ENCODE measurements at places on chromosomes 11 and 22.

GRCh38 chr22:30413745-30414524 lies 11.6 kb upstream of the MTFP1 start:
- no peak for DNase-seq

DNA sequence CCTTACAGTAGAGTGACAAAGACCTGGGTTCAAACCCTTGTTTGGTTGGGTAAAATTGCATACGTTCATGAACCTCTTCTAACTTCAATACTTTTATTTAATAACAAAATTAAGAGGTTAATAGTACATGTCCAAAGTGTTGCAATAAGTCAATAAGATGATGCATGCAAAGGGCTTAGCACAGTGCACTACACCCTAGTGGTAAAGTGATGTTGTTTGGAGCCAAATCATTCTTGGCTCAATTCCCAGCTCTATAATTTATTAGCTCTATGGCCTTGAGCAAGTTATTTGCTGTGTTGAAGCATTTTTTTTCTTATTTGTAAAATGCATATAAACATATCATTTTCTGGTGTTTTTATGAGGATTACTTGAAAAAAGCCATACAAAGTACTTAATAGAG lies 945.3 kb downstream of the LRRC4C start:
- no peak for DNase-seq

GRCh38 chr11:72529068-72529467 lies 94.7 kb upstream of the CLPB start:
- no peak for DNase-seq

- DNase-seq, result no peak
Measured at GRCh38 chr11:94747601-94748041, 20.5 kb upstream of the AMOTL1 start.

- DNase-seq, result peak; percentile 51
Measured at GRCh38 chr22:31230871-31231621, 18.9 kb downstream of the LIMK2 start.

DNA sequence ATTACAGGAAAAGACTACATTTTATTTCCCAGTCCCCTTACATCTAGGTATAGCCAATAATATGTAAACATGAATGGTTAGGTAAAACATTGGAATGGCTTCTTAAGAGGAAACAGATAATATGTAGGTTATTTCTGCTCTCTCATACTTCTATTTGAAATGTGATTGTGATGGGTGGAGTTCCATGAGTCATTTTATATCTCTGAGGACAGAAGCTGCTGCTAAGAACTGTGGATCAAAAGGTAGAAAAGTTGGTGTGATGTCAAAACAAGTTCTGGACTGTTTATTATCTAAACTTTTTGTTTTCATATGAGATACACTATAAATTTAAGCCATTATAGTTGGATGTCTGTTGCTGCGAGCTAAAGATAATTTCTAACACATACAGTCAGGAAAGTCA lies 799.4 kb upstream of the TENM4 start:
- DNase-seq, result no peak

DNA sequence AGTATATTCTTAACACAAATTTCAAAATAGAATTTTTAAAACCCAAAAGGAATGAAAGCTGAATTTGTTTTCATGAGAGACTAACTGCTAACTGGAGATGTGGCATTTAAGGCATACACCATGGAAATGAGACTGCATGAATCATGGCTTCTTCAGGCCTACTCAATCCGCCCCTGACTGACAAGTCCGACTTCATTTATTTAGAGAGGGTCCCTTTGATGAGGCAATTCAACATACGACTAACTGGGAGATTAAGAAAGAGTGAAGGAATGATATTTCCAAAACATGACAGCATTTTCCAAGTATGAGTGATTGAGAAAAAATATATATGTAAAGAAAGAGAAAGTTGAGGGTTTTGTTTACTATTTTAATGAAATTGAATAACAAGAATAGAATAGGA lies 720.1 kb downstream of the DLG2 start:
- DNase-seq, result no peak

DNA sequence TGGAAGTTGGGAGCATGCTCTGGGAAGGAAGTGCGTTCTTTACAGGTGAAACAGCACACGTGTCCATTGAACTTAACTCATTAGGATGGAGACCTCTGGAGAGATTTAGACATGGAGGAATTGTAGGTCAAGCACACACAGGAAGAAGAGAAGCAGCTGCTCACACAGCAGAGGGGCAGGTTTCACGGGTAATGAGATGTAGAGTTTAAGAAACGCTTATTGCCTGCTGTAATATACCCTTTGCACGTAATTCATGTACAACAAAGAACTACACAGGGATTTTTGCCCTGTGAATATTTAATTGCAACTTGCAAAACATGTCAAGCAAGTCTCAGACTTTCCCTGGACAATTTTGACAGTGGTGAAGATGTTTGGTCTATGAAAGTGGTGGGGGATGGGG lies 508.0 kb downstream of the OPCML start:
- no peak for DNase-seq

DNA sequence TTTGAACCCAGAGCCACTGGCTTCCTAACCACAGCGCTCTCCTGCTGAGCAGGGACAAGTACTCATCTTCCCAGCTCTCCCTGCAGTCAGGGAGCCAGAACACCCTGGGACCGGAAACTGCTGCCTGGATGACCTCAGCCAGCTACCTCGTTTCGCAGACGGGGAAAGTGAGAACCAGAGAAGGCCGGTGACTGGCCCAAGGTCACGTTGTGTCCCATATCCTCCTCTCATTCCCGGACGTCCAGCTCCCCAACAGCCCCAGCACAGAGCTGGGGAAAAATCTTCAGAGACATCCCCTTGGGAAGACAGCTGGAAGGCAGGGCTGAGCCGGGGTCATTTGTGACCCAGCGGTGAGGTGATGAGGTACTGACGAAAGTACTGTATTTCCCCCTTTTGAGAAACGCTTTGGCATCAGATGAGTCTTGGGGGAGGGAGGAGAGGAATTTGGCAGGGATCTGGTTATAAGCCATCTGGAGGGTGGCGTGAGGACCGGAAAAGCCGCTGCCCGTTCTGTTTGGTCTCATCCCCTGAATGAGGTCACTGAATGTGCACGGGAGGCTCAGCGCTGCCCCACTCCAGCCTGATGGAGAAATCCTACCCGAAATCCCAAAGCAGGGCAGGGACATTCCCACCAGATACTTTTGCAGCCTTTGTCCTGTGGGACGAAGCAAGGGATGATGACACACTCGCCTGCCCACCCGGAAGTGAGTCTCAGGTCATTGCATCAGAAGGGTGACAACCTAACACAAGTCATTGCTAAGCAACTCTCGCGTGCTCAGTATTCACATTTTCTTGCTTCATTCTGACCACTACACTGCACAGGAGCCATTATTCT lies 41.1 kb downstream of the LIF start:
- DNase-seq, result no peak

- DNase-seq, result no peak
Measured at GRCh38 chr11:109730669-109731068, 308.7 kb downstream of the C11orf87 start.

DNA sequence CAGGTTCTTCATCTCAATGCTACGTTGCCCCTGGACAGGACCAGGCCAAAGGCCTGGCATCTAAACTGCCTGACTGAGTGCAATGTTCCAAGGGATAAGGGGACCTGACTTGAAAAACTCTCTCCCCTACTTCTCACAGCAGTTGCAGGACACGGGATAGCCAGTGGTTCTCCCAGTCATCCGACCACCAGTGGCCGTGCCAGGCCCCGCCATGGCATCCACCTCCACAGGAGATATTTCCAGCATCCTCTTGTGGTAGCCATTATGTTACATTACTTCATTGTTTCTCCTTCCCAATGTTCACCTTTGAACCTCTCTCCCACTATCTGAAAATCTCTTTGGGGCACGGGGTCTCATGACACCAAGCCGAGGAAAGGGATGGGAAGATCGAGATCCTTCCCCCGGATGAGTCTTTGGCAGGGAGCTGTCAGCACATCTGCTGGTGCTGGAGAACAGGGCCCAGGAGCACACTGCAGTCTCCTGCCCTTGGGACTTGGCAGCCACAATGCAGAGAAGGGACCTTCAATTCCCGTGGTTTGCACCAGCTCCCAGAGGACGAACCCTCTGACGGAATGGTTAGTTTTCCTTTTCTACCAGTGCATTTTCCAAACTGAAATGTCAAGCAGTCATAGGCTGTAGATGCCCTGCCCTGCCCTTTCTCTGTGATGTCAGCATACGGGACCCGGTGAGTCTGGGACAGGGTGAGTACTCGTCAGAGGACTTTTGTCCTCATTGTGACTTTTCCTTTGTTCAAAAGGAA lies 121.2 kb downstream of the ETS1 start:
- no peak for DNase-seq

DNA sequence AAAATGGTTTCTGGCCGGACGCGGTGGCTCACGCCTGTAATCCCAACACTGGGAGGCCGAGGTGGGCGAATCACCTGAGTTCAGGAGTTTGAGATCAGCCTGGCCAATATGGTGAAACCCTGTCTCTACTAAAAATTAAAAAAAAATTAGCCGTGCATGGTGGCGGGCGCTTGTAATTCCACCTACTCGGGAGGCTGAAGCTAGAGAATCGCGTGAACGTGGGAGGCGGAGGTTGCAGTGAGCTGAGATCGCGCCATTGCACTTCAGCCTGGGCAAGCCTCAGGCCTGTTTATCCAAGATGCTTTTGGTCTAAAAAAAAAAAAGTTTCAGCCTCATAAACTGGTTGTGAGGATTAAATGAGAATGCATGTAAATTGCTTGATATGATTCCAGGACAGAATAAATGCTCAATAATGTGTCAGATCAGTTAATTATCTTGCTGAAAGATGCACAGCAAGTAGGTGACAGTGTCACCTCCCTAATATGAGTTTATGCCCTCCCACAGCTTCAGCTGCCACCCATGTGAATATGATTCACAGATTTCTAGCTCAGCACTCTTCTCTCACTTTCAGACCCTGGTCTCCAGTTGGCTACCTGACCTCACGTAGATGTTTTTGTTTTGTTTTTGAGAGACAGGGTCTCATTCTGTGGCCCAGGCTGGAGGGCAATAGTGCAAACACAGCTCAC lies 1.1 kb upstream of the ALG8 start:
- no peak for DNase-seq

GRCh38 chr11:118046964-118047700 lies 29.7 kb upstream of the TMPRSS4 start:
- DNase-seq, result no peak

- DNase-seq, result no peak
Measured at GRCh38 chr11:67465189-67465510, 3.9 kb downstream of the TMEM134 start.

- DNase-seq, result peak; percentile 67
Measured at GRCh38 chr11:11028017-11028692, 170.3 kb upstream of the ZBED5 start.

GRCh38 chr11:75342231-75342918 lies 9.1 kb downstream of the ARRB1 start:
- DNase-seq, result peak; percentile 12

GRCh38 chr11:44010789-44011251 lies 37.0 kb upstream of the ACCSL start:
- no peak for DNase-seq

DNA sequence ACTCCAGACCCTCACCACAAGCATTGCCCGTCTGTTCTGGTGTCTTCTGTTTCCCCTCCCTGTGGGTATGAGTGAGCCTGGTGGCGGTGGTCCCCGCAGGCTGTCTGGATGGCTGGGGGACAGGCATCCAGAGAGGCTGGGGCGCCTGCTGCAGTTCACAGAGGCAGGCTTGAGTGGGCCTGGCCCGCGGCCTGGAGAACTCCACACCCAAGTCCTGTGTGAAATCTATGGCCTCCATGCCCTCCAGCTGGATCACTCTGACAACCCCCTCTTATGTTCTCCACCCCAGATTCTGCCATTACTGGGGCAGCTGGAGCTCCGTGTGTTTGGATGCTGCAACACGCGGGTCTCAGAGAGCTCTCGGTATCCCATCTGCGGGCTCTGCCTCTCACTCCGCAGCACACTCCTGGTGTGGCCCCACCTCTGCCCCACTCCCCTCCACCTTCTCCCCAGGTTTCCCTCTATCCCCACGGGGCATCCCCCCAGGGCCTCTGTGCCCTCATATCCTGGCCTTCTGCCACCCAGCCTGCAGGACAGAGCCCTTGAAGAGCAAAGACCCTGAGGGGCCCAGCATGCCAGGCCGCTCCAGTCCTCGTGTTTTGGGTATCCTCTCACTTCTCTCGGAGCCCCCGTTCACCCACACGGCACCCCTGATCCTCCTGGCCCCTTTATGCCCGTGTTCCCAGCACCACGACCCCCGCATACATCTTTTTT lies 31.3 kb downstream of the LRRC74B start:
- DNase-seq, result no peak

DNA sequence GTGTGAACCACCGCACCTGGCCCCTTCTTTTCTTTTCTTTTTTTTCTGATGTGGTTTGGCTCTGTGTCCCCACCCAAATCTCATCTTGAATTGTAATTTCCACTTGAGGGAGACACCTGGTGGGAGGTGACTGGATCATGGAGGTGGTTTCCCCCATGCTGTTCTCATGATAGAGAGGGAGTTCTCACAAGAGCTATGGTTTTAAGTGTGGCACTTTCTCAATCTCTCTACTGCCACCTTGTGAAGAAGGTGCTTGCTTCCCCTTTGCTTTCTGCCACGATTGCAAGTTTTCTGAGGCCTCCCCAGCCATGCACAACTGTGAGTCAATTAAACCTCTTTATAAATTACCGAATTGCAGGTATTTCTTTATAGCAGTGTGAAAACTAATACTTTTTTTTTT lies 4.9 kb upstream of the TCN2 start:
- DNase-seq, result peak; percentile 40
